ENCODE measurements at places on chromosomes 16 and 17.

- no peak for DNase-seq
Observed at GRCh38 chr17:13560935-13561334, 40.8 kb downstream of the HS3ST3A1 start.

DNA sequence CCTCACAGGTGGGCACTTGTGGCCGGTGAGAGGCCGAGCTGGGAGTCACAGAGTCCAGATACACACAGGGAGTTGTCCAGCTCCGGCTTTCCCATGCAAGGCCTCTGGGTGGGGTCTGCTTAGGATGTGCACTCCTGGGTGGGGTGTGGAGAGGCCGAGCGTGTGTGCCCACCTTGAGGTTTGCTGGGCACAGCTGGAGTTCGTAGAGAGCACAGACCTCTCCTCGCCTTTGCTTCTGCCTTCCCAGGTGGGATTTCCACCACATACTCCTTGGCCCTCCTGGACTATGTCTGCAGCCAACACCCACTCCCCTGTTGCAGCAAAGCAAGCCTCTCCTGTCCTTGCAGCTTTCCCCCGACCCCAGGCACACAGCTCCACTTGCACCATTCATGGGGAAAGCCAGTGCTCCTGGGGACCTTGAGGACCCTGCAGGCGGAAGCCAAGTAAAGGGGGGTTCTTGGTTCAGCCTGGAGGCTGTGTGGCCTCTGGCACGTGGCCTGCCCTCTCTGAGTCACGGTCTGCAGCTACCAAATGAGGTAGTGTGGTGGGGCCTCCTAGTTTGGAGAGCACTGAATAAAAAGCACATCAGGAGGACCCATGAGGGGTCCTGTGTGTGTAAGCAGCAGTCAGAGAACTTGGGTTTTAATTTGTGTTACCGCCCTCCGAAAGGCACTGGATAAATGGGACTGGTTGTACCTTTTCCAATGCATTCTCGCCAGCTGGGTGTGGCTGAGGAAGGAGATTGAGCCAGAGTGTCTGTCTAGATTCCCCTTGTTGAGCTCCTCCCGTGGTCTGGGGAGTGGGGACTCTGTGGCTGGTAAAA, 31.5 kb downstream of the MPRIP start:
- no peak for DNase-seq

- DNase-seq = no peak
Observed at GRCh38 chr17:32383926-32384434, 34.0 kb downstream of the ZNF207 start.

DNA sequence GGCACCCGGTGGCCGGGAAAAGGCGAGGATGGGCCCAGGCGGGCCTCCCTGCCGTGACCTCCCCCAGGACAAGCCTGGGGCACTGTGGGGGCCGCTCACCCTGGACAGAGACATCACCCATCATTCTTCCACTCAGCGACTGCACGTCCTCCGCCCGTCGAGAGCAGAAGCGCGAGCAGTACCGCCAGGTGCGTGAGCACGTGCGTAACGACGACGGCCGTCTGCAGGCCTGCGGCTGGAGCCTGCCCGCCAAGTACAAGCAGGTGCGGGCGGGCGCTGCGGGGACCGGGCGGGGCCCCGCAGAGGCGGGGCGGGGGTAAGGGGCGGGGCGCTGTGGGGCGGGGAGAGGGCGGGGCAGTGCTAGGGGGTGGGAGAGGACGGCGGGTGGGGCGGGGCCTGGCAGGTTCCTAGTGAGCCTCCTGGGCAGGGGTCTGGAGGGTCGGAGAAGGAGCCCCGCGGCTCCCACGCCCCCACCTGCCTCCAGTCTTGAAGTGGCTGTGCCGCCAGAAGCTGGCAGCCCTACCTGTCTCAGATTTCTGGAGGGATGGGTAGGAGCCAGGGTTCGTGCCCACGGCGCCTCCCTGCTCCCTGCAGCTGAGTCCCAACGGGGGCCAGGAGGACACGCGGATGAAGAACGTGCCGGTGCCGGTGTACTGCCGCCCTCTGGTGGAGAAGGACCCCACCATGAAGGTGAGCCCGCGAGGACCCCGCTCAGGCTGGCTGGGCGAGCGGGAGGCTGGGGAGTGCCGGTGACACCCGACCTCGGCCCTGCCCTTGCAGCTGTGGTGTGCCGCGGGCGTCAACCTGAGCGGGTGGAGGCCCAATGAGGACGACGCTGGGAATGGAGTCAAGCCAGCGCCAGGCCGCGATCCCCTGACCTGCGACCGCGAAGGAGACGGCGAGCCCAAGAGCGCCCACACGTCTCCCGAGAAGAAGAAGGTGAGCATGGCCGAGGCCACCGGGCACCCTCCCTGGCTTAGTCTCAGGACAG, 7.5 kb downstream of the NME3 start:
- no peak for DNase-seq

DNA sequence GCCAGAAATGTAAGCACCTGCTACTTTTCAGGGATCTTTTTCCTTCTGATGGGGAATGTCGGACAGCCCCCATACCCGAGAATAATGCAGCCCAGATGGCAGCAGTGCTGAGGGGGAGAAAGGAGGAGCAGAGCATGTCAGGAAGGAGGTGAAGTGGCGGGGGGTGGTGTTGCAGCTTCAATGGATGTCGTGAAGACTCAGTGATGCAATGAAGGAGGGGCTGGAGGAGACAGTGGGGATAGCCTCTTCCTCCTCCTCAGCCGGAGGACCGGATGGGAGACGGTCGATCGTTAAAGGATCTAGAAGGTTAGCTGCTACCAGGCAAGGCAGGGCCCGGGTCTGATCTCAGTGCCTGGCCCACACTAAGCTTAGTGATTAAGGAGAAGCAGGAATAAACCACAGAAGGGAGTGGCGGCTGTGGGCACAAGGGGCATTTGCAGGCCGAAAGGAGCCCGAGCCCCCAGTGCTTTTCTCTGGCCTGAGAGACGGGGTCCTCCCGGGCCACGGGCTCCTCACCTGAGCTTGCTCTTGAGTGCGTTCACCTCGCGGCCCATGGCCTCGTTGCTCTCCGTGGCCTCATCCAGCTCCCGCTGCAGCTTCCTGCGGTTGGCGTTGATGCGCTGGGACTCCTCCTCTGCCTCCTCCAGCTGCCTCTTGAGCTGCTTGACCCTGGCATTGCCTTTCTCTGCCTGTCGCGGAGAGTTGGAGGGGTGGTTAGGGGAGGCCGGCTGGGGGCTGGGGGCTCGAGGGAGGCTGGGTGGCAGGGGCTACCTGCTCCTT, 64.5 kb downstream of the NDE1 start:
- DNase-seq = no peak

DNA sequence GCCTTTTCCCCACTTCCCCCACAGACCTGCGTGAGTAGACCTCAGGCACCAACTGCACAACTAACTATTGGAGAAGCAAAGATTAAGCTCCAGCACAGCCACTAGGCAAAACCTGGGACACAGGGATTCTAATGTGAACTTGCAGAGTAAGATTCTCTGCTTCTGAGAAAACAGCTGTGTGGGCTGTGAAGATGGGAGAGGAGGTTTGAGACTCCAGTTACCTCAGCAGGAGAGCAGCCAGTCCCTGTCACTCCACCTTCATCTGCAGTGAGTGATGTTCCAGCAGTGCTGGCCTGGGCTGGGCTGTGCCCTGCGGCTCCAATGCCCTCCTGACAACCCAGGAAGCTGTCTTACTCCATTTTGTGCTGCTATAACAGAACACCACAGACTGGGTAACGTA, 18.0 kb upstream of the ABAT start:
- no peak for DNase-seq

DNA sequence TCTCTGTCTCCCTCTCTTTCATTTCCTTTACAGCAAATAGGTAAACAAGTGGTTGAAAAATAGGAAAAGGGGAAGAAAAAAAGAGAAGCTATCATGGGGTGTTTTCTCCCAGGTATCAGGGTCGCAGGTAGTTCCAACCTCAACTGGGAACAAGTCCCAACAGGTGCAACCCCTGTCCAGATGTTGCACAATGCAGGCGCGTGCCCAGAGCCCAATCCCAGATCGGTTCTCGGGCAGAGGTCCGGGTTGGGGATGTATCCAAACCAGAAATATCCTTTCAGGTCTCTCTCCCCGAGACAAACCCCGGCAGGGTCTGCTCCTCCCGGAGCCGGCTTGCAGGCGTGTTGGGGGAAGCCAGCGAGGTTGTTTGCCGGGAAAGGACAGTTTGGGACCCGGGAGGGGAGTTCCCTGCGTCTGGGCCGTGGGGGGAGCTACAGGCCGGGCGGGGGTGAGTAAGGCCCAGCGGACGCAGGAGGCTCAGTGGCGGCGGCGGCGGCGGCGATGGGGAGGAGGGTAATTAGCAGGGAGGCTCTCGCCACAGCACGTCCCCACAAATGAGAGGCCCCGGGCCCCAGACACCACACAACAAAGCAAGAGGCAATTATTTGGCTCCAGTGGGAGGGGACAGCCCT, 21.2 kb upstream of the SP6 start:
- DNase-seq = peak; percentile 77

DNA sequence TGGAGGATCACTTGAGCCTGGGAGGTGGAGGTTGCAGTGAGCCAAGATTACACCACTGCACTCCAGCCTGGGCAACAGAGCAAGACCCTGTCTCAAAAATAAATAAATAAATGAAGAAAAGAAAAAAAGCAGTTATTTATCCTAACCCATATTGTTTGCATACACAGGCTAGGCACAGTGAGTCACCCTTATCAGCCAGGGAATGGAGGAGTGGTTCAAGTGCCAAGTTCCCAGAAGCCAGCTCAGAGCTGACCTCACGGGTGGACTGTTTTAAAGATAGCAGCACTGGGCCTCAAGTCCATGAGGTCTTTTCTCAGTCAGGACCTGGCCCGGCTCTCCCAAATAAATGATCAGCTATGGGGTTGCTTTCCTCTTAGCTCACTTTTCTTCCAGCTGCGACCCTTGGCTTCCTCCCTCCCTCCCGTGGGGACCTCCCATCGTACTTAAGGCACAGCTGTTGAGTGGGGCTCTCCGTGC, 22.6 kb upstream of the MGAT5B start:
- DNase-seq = no peak

- DNase-seq = peak; percentile 64
Observed at GRCh38 chr17:57988301-57989250, 522 bp upstream of the VEZF1 start.

DNA sequence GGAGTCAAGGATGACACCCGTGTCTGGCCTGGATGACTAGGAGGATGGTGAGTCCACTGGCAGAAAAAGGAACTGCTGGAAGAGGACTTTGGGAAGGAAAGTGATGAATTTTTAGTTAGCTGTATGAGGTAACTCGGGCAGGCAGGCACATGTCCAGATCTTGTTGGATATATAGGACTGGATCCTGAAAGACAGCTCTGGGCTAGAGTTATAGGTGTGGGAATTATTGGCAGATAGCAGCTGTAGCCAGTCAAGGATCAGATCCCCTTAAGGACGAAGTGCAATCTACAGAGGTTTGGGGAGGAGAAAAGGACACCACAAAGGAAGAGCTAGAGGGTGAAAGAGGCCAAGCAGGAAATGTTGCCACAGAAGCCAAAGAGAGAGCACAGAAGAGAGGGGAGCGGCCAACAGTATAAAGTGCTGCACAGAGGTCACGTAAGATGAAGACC, 10.1 kb downstream of the CYB5D1 start:
- peak; percentile 39 for DNase-seq
